GM19239 (cell line): ENCODE measurements at places on chromosomes 6 and 20.
A peak's percentile ranks its signal among the peaks of the same experiment; 100 is the strongest.

DNA sequence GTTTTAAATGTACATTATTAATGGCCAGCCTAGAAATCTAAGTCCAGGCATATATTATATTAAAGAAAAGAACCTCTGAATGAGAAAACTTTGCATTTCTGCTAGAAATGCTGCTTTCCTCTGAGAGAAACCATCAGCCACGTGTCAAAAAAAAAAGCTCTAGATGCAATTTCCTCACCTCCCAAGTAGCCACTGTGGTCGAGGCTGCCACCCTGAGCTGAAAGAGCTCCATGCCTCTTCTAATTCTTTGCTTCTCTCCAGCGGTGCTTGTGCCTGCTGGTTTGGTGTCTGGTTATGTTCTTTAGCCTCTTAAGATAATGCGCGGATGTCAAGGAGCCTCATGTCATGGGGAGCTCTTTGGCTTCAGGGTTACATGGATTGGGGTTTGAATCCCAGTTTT, 316.0 kb downstream of the TFAP2C start:
- no peak for DNase-seq

DNA sequence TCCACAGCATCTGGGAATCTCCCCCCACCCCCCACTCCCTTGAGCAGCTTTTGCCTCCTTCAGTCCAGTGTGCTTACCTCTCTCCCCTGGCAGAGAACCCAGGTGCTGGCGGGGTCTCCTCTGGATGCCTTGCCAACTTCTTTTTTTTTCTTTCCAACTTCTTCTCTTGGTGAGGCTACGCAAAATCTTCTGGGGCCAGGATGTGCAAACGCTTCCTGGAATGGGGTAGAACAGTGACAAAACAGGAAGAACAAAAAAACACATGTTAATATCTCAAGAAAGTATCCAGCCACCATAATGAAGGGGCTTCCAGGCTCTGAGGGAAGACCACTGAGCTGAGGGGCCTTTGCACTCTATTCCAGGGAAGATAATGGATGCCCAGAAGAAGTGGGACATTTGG, 53.9 kb upstream of the DDR1 start:
- no peak for DNase-seq

DNA sequence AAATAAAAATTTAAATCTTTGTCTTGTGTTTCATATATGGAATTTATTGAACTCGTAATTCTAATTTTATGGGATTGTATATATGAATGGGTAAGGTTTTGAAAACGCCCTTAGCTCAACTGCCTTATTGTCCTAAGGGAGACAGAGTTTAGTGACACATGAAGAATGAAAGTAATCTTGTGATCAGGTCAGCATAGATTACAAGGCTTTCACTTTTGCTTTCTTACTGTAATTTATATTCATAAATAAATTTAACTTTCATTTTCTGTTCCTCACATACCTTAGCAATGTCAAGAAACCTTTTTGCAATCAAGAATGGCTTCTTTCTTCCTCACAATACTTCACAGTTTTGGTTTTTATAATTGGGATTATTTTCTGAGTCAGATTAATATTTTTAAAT, 14.4 kb downstream of the KPNA5 start:
- DNase-seq: peak; percentile 7

DNA sequence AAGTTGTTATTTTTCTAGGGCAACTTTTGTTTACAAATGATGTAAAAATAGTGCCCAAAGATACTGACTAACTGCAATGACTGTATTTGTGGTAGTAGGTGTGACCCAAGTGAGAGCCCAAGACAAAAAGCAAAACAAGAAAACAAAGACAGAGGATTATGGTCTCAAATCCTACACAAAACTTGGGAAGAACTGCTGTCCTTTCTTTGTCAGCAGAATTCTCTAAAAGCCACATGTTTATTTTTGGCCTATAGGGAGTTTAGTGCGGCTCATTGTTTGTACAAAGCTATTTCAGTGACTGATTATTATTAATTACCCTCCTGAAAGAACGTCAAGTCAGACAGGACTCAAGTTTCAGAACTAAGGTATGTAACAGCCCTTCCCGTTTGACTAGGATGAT, 509.2 kb upstream of the SLC35B3 start:
- DNase-seq: no peak

DNA sequence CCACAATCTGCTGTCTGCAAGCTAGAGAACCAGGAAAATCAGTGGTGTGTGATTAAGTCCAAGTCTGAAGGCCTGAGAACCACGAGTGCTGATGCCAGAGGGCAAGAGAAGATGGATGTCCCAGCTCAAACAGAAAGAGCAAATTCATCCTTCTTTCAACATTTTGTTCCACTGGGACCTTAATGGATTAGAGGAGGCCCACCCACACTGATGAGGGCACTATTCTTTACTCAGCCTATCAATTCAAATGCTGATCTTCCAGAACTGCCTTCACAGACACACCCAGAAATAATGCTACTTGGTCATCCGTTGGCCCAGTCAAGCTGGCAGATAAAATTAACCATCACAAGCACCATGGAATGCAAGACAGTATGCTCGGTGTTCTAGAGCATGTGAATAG, 226.6 kb upstream of the SASH1 start:
- no peak for DNase-seq

DNA sequence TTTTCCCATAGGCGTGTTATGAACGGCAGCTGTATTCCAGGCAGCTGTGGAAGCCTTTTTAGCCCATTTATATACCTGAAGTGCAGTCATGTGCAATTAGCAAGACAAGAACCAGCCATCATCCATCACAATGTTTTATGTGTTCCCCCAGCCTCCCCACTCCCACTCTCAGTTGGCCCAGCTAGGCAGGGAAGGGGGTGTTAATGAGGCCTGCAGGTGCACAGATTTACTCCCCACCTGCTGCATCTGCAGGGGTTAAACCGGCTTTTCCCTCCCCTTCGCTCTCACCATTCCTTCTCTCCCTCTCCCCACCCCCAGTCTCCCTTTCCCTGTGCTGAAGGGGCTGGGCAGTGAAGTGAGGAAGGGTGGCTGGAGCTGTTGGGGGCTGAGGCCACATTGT, 149.8 kb upstream of the AKAP12 start:
- DNase-seq: no peak

DNA sequence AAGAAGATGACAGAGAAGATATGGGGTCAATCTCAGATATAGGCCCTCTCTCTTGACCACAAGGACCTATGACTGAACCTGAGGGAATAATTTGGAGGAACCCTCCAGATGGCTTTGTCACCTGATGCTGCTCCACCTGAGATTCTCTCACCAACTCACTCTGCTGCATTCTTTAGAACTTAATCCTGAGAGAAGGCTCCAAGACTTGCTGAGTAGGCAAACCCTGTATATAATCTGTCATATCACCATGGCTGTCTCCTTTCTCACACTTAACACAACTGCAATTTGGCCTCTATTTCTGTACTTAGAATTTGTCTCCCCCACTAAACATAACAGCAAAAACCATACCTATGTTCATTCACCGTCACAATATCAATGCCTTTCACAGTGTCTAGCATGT, 172.3 kb downstream of the PKHD1 start:
- no peak for DNase-seq

GRCh38 chr20:13297147-13297899, 76.2 kb downstream of the ISM1 start:
- no peak for DNase-seq

DNA sequence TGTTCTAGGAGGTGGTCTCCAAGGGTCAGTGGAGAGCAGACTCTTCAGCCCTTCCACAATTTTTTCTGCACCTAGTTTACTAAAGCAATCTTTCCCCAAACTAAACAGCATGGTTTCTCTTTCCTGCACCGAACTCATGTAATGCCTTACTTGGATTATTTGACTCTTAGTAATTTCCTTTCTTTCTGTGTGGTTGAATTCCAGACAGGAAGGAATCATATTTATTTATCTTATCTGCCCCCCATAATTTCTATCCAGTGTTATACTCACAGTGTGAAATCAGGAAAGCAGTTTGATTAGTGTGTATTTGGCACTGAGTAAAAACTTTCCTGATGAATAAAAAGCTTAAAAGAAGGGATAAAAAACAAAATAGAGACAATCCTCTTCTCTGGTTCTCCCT, 140.3 kb upstream of the STMND1 start:
- no peak for DNase-seq

DNA sequence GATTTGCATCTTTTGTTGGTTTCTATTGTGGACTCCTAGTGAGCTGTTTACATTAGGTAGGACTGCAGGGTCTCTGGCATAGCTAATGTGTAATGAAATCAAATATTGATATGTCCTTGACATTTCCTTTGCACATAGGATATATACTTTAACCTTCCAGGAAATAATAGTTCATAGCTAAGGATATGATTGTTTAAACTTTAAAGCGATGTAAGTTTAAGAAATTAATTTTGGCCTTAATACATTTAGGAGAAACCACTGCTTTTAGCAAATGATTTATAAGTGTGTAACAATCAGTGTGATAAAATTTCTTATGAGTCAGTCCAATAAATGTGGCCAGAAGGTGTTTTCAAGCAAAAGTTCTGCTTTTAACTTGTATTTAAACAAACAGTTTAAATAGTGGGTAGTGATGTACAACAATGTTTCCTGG, 171.8 kb downstream of the HS3ST5 start:
- no peak for DNase-seq

GRCh38 chr6:106453756-106454367, 93.3 kb downstream of the CRYBG1 start:
- DNase-seq: no peak

DNA sequence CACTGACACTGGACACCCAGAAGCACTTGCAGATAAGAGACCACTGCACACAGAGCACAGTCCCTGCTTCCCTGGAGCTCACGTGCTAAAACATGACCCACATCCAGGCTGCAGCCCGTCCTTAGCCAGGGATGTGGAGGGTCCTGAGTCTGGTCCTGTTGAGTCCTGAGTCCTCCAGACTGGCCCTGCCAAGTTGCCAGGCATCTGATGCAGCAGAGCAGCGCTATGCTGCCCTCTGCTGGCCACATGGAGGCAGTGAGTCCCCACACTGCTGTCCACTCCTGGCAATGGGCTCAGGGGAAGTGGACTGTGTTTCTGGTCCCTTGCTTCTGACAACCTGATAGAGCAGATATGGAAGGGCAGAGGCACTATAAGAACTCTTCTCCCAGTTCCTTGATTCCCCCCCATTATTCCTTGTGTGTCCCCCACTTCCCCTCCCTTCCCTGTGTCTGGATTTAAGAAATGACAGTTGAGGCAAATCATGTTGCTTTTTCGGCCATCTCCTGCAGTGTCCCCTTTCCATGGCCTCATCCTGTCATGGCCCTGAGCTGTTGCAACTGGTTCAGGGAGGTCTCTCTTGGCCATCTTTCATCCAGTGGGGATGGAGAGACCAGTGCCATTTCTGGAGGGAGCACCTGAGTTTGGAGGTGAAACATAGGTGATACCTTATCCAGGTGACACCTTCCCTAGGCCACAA, 86.0 kb downstream of the DHX35 start:
- DNase-seq: peak; percentile 76

DNA sequence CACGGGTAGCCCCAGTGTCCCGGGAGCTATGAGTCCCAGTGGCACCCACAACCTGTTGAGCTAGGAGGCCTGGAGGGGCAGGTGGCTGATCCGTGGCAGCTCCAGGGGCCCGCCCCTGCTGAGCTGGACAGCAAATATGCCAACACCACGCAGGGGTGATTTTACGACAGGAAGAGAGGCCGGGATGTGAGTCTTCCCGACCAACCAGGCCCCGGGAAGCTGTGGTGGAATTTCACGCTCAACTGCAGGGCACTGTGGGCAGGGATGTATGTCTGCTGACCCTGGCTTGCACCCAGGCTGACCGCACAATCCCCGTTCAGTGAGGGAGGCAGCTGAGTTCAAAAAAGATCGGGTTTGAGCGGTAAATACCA, 183.9 kb downstream of the ERMARD start:
- no peak for DNase-seq

DNA sequence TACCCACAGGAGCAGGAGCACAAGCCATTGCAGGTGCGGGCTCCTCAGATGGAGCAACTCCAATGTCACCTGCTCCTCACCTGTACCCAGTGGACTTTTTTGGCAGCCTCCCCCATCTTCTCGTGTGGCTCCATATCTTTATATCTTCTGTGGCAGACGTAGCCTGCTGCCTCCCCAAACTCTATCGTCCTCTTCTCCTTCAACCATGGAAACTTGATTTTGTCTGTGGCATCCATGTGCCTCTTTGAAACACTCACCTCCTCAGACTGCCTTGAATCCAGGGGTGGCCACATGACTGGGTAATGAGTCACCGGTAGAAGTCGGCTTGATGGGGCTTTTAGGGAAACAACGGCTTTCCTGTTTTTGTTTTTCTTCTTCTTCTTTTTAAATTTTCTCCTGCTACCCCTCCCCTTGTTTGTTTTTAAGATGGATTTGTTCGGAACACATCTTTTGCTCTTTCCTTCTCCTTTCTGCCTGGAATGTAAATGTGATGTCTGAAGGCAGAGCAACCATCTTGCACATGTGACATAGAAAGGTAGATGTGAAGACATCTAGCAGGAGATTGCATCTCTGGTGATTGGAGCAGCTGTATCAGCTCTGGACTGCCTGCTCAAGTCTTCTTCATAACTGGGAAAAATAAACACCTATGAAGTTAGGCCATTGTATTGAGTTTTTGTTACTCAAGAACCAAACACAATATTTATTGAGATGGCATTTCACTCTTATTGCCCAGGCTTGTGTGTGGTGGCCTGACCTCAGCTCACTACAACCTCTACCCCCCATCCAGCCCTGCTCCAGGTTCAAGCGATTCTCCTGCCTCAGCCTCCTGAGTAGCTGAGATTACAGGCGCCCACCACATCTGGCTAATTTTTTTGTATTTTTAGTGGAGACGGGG, 69.9 kb upstream of the DDR1 start:
- DNase-seq: no peak

- no peak for DNase-seq
These were observed 292.1 kb downstream of the CDC5L start for GRCh38 chr6:44679438-44680201.

DNA sequence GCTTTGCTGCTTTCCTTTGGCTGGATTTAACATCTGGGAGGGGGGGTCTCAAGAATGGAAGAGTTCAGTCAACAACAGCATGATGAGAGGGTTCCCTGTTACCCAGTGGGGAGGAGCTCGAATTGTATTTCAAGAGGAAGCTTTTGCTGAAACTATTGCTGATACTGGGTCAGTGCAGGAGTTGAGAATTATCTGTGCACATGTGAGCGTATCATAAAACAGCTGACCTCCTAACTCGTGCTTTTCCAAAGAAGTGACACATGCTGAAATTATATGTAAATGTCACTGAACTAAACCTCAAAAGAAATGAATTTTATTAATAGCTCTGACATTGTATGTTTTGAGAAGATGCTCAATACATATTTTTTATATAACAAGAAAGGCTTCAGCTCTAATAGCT, 96.3 kb downstream of the PHF3 start:
- no peak for DNase-seq
